ENCODE measurements at places on chromosomes 13 and 19.

DNA sequence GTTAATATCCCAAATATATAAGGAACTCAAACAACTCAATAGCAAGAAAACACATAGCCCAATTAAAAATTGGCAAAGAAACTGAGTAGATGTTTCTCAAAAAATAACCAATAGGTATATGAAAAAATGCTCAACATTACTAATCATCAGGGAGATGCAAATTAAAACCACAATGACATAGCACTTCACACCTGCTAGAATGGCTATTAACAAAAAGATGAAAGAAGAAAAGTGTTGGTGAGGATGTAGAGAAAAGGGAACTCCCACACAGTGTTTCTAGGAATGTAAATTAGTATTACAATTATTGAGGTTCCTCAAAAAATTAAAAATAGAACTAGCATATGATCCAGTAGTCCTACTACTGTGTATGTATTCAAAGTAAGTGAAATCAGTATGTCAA is 1212.8 kb downstream of the DIAPH3 start:
- no peak for DNase-seq

GRCh38 chr13:24040835-24041234 is 119.7 kb upstream of the SPATA13 start:
- no peak for DNase-seq

GRCh38 chr13:40668335-40668734 is 1.9 kb upstream of the FOXO1 start:
- DNase-seq = no peak

DNA sequence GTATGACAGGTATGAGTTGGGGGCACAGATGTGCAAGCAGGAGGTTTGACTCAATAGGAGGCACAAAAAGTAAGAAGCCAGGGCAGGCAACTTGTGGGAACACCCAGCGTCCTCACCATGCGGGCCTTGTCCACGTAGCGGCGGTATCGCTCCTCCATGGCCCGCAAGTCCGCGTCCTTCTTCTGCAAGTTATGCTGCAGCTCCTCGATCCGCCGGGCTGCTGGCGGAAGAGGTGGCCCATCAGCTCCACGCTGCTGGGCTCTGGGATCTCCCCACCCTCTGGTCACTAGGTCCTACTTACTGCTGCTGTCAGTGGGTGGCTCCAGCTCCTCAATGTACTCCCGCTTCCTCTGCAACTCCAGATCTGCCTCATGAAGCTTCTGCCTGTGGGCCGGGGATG is 10.7 kb downstream of the HOOK2 start:
- DNase-seq = no peak

- DNase-seq = no peak
Observed at GRCh38 chr19:37997911-37998344, 90.9 kb downstream of the SIPA1L3 start.

- DNase-seq = peak; percentile 53
Observed at GRCh38 chr13:24148414-24149235, 11.9 kb upstream of the SPATA13 start.

- DNase-seq = no peak
Observed at GRCh38 chr19:39413272-39413910, 922 bp downstream of the PLEKHG2 start.

DNA sequence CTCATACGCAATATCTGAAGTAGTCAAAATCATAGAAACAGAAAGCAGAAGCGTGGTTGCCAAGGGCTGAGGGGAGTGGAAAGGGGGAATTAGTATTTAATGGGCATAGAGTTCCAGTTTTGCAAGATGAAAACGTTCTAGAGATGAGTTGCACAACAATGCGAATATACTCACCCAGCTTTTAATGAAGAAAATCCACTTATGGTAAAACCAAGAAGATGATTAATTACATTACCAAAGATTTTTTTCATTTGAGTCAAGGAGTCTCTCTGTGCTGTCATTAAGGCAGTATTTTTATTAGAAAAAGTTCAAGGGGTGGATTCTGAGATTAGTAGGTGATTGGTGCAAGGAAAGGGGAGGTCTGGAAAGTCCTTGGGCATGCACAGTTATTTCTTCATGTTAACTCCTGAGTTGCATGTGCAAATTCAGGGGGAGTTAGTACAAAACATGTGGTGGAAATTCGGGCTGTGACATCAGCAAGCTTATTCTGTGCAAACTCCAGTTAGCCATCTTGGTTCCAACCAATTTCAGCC is 6.9 kb upstream of the CBY2 start:
- no peak for DNase-seq

- DNase-seq = no peak
Observed at GRCh38 chr13:31927219-31927653, 104.3 kb upstream of the FRY start.

Measured in GOT3 (cell line).